Renal cortex interstitium (tissue), 15 donors: ENCODE measurements at places on chromosomes 11 and 22. TPM values are rescaled to one million over a fixed set of nuclear protein-coding genes. Genes with fewer than 3 reads are reported as not detected.

DNA sequence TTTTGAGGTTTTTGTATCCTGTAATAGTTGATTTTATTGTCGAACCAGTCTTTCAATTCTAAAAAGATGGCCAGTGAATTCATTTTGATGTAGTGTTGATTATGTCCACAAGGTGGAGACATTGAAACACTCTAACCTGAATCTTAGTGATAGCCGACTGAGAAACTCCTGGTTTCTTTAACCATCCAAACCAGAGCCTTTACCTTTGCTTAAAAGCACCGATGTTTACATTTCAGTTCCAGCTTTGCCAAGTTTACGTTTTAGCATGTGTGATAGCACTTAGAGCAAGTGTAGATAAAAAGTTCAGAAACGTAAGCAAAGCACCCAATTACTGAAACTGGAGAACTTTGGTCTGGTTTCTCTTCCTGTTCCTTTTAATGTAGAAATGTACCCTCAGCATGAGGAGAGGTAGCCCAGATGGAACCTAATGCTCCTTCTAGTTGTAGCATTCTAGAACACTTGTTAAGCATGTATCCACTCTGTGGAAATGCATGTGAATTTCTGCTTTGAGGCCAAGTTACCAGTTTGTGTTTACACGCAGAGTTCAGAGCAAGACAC, 208.6 kb downstream of the DBX1 start:
- no peak for DNase-seq

GRCh38 chr11:100833276-100833675, 146.2 kb downstream of the ARHGAP42 start:
- DNase-seq, result no peak

- no peak for DNase-seq
Measured at GRCh38 chr11:75802913-75803820, 11.8 kb upstream of the UVRAG start.

GRCh38 chr22:50693462-50693861, 20.8 kb downstream of the SHANK3 start:
- no peak for DNase-seq

GRCh38 chr11:73804712-73805111, 17.0 kb downstream of the MRPL48 start:
- no peak for DNase-seq

OR10G7 gene
- polyA plus RNA-seq, result not detected

TNNI2 gene
- polyA plus RNA-seq, result 6.1 TPM

FOSL1 gene
- 0.20 TPM for polyA plus RNA-seq
